ENCODE measurements at places on chromosomes 5 and 9.

DNA sequence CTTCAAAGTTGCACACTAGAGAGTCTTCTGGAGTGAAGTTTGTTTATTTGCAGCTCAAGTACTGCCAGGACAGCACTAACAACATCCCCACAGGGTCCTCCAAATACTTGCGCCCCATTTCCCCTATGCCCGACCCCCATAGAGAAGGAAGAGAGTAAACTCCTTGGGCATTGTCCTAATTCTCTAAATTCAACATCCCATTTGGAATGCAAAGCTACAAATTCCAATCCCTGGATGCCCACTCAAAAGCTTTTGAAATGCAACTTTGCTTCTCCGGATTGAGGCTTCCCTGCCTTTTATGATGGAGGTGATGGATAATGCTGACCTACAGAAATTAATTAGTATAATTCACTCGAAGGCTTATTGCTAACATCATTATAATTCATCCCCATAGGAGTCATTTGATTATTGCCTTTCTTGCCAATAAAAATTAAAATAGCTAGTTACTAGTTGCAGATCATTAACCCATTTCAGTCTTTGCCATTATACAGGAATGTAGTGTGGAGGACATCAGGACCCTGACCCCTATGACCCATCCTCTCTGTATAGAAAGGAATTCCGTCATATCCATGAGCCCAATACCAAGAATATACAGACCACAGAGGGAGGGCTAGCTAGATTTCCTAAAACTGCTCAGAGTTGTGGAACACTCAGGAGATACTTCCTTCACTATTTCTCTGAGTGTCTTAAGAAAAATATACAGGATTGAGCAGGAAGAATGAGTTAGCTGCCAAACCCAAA is 277.6 kb downstream of the ZNF608 start:
- no peak for DNase-seq

- no peak for DNase-seq
Measured at GRCh38 chr9:86838519-86839497, 108.5 kb downstream of the GAS1 start.

GRCh38 chr9:135370411-135371375 is 108.9 kb upstream of the PPP1R26 start:
- no peak for DNase-seq

GRCh38 chr5:103918668-103919367 is 356.2 kb upstream of the NUDT12 start:
- DNase-seq = no peak

GRCh38 chr5:73121119-73121463 is 716 bp downstream of the TMEM171 start:
- DNase-seq = no peak

- DNase-seq = no peak
Measured at GRCh38 chr9:134066913-134067851, 644 bp downstream of the BRD3 start.

DNA sequence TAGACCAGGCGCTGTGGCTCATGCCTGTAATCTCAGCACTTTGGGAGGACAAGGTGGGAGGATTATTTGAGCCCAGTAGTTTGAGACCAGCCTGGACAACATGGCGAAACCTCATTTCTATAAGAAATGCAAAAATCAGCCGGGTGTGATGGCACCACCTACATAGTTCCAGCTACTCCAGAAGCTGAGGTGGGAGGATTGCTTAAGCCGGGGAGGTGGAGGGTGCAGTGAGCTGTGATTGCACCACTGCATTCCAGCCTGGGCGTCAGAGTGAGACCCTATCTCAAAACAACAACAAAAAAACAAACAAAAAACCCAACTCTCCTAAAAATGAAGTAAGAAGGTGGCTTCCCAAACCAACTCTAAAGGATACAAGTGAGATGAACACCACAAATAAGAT is 23.0 kb downstream of the IARS1 start:
- no peak for DNase-seq

Measured in anterior cingulate cortex (tissue), 58 donors.